Activated CD8-positive, alpha-beta T cell treated with anti-CD3 and anti-CD28 coated beads, Interleukin-2, amount 10 ng/mL, durations not matched to agents 7 days and 5 days (primary cell): ENCODE measurements at places on chromosomes 4 and X.

DNA sequence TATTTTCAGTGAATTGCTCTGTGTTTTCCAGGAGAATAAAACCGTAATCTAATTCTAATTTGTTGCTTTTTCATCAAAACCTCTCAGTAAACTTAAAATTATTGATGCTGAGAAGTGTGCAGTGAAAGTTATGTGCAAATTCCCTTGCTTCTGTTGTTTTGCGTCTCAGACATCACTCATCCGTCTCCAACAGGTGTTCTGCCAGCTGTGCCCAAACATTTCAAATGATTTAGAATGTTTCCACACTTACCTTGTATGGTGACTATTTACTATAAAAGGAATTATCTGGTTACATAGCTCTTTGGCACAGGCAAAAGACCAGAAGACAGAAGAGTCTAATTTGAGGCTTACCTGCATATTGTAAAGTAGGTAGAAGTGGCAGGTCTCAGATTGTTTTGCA, 184.0 kb downstream of the BMPR1B start:
- no peak for DNase-seq

GRCh38 chr4:130825284-130825683, 1729.3 kb downstream of the C4orf33 start:
- DNase-seq: no peak

DNA sequence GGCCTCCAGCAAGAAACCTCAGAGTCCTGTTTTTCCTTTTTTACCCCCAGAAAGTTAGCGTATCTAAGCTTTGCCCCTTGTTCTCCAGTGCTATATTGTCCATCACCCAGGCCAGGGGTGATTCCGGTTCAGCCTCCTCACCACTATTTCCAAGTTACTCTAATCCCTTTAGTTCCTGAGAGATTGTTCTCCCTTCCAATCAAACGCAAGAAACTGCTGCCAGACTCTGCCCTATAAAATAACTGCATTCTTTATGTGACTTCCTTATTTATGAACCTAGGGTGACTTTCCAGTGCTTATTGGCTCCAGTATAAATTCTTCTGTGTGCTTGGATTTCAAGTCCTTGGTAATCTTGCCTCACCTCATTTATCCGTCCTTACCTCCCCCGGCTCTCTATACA, 65.7 kb downstream of the CLCN5 start:
- DNase-seq: no peak

GRCh38 chr4:186449954-186450353, 105.4 kb downstream of the MTNR1A start:
- no peak for DNase-seq

DNA sequence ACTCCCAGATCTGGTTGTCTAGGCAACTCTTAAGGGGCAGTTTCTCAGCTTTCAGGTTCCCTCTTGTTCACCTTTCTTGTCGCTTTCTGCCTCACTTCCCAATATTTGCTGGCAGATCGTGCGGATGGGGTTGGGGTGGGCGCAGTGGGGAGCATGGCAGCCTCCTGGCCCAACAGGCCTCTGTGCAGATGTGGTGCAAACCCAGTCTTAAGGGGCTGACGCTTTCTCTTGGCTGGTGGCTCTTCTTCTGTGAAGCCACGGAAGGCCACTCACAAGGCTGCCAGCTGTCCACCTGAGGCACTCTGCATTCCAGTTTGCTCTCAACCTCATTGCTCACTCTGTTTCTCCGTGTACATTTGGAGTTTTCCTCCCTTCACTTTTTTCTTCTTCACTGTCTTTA, 61.7 kb downstream of the NBDY start:
- no peak for DNase-seq

DNA sequence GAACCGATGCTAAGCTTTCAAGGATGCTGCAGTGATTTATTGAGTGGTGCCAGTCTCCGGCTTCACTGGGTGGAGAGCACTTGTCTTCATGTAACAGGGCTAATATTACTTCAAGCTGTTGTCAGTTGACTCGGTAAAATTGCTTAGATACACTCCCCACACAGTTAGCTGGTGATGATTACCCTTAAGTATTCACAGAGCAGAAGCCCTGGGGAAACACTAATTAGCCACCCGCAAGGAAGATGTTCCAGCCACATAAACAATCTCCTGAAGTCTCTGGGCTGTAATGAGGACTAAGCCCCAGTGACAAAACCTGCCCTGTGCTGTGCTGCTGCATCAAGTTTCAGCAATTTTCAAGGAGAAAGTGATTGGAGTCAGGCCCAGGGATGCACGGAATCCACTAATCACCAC, 37.3 kb upstream of the GK2 start:
- DNase-seq: no peak

- no peak for DNase-seq
Measured at GRCh38 chr4:186771624-186772023, 48.0 kb upstream of the FAT1 start.

DNA sequence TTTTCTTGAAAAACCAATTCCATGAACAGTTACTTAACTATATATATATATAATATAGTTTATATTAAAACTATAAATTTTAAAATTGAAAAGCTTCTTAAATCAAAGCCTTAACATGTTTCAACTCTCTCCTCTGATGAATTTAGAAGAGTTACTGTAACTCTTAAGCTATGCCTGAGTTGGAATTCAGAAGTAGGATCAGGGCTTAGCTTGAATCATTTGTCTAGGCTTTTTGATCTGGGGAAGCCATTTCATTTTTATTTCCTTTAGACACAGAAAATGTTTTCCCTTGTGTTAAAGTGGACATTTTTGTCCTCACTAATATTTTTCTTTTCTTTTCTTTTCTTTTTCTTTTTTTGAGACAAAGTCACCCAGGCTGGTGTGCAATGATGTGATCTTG, 40.4 kb upstream of the PDLIM5 start:
- no peak for DNase-seq

DNA sequence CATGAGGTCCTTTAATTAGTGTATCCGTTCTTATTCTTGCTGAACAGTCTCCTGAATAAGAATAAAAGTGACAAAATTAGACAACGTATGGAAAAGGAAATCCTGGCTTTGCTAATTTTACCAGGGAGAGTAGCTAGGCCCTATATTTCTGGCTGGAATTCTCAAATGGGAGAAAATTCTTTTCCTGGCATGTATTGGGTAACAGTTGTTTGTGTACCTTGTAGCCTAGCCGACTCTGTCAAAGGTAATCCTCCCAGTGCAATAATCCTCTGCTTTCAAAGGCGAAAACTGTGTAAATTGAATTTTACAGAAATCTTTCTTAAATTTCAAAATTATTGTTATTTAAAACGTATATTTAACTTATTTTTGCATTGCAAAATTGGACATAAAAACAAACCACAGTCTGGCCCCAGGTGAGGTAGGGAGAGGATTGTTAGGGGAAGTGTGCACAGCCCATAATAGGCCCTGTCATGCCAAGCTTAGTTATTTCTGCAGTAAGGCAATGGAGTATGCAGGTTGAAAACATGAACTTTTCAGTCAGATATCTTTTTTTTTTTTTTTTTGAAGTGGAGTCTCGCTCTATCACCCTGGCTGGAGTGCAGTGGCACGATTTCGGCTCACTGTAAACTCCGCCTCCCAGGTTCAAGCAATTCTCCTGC, 18.9 kb upstream of the TENM3 start:
- DNase-seq: no peak

DNA sequence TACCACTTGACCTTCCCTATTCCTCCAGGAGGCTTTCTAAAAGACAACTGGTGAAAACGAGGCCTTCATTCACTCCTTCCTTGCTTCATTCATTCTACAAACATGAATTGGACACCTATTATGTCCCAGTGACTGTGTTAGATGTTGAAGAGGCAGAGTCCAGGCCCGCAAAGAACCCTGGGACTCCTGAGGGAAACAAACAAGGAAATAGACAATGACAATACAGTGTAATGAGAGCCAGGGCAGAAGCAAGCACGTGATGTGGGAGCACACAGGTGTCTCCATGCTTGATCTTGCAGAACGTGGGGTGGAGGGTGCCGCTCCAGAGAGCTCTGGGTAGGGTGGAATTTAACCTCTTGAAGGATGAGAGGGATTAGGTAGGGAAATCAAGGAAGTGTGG, 137.6 kb upstream of the KLF3 start:
- DNase-seq: no peak

DNA sequence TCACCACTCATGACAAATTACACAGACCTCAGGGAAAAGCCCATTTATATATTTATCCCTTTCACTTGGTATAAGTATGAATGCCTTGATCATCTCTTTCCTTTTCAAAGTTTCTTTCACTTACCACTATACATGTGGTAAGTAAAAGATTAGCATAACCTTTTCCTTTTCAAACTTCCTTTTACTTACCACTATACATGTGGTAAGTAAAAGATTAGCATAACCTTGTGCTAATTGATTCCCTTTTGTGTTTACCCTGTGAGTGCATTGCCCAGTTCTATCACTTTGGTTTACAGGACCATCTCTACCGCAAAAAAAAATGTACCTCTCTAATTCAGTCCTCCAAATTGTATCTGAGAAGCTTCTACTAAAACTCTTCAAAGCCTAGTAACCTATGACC, 32.7 kb upstream of the TCEANC start:
- DNase-seq: no peak

DNA sequence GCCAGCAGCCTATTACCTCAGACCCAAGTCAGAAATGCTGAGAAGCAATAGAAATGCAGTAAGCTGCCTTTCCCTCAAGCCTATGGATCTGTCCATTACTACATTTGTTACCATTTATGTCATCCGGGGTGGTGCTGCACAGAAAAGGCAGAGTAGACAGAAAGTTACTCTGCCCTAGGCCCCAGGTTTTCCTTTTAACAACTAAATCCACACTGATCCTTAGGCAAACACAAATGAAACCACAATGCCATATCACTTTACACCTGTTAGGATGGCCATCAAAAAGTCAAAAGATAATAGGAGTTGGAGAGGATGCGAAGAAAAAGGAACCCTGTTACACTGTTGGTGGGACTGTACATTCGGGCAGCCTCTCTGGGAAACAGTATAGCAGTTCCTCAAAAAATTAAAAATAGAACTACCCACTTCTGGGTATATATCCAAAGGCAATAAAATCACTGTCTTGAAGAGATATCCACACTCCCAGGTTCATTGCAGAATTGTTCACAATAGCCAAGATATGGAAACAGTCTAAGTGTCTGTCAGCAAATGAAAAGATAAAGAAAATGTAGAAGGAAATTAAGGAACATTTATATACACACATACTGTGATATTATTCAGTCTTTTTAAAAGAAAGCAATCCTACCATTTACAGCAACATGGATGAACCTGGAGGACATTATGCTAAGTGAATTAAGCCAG, 186.3 kb downstream of the NWD2 start:
- no peak for DNase-seq

DNA sequence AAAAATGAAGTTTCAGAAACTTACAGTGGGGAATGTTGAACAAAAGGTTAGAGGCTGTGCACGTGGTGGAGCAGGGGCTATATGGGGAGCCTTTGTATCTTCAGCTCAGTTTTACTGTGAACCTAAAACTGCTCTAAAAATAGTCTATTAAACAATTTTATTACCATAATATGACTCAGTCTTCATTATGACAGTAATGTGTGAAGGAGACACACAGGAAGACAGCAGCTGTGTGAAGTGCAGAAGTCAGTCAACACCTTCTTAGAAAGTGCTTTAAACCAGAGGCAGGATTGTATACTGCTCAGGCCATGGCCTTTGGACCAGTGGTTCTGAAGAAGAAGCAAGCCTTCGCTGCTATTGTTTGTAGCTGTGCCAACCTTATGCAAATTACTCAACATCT, 89.7 kb downstream of the ARHGAP10 start:
- DNase-seq: no peak

GRCh38 chrX:87489071-87489470, 28.5 kb upstream of the KLHL4 start:
- DNase-seq: no peak

DNA sequence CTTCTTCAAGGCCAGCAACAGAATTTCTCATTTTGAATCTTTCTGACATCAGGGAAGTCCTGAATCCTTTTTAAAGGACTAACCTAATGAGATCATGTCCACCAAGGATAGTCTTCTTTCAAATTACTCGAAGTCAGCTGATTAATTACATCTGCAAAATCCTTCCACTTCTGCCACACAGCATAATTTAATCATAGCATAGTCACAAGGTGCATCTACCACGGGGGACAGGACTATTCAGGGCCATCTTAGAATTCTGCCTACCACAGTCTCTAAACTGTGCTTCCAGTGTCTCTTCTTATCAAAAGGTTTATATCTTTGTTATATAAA, 53.7 kb downstream of the ATP10D start:
- DNase-seq: no peak

GRCh38 chr4:6498511-6499237, 26.3 kb upstream of the PPP2R2C start:
- no peak for DNase-seq

- DNase-seq: peak; percentile 21
Measured at GRCh38 chr4:170374770-170375169, 285.0 kb upstream of the AADAT start.

DNA sequence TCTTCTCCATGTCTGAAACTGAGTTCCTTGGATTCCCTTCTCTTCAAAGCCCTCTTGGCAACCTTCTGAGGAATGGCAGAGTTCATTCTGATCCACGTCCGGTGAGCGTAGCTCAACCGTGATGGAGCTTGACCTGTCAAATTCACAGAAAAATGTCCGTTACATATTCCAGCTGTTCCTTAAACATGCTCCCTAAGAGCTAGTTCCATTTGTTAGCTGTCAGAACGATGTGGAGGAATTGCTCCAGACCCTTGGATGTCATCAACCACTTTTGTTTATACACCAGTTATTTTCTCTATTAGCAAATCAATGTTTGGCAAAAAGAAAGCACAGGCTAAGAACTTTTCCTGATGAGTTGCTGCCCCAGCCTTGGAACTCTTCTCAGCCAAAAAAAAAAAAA, 50.1 kb downstream of the NHS start:
- DNase-seq: no peak

- DNase-seq: no peak
Measured at GRCh38 chrX:13697455-13697854, 8.5 kb downstream of the RAB9A start.

DNA sequence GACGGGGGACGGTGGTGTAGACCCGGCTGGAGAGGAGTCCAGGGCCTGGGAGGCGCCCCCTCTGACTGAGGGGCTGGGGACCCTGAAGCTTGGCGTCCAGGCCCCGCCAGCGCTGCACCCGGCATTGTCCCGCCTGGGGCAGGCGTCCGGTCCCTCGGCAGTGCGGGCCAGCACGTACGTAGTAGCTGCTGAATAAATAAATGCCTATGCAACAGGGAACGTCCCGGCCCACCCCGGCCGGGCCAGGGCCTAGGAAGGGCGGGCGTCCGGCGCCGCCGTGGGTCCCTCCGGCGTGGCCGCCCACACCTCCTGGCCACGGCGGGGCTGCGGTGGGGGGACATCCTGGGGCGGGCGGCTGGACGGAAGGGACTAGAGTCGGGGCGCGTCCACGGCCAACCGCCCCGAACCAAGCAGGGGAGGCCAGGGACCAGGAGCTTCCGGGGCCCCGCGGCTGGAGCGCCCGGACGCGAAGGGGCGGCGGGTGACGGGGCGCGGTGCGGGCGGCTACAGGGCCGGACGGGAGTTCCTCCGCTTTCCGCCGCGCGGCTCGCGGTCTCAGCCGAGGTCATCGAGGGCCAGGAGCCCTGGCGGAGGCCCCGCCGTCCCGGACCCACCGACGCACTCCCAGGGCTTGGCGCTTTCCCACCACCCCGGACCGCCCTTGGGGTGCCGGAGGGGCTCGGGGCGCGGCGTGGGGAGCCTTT, 886 bp upstream of the WWC2 start:
- no peak for DNase-seq
